ENCODE measurements at places on chromosomes 5 and 9. TPM values are rescaled to one million over a fixed set of nuclear protein-coding genes. Genes with fewer than 3 reads are reported as not detected.

C9 gene
- 0.05 TPM for total RNA-seq

RMRP gene
- 29,896 TPM for total RNA-seq

SMAD5 gene
- total RNA-seq: 61.5 TPM

SLC25A2 gene
- 0.28 TPM for total RNA-seq

BTNL8 gene
- not detected for total RNA-seq

INSL6 gene
- not detected for total RNA-seq

NIM1K gene
- total RNA-seq: 0.59 TPM

DND1 gene
- total RNA-seq: 1.8 TPM

SPINK7 gene
- not detected for total RNA-seq

APBB3 gene
- 28.6 TPM for total RNA-seq

NRG2 gene
- 20.2 TPM for total RNA-seq

PCDHGA10 gene
- 0.69 TPM for total RNA-seq

FCN1 gene
- total RNA-seq: not detected

RFX3 gene
- total RNA-seq: 5.7 TPM

PLEKHG4B gene
- total RNA-seq: 8.9 TPM

PRRX2 gene
- 6.3 TPM for total RNA-seq

All from Panc1 (cell line).